Left colon (tissue), 2 donors: ENCODE measurements at places on chromosomes 13 and 19. TPM values are rescaled to one million over a fixed set of nuclear protein-coding genes. Genes with fewer than 3 reads are reported as not detected.

Gene ZNF813
- total RNA-seq = 4.2 TPM

Gene CGB3
- total RNA-seq = not detected

Gene TMIGD2
- 2.1 TPM for total RNA-seq

Gene KLHL1
- 0.08 TPM for total RNA-seq

Gene SPACA4
- total RNA-seq = not detected
